CD8-positive, alpha-beta memory T cell (primary cell): ENCODE measurements at places on chromosomes 6 and 20. TPM values are rescaled to one million over a fixed set of nuclear protein-coding genes. Genes with fewer than 3 reads are reported as not detected.
A peak's percentile ranks its signal among the peaks of the same experiment; 100 is the strongest.

- H3K36me3 ChIP-seq = peaks cover 5% of the 10 kb centered on the region
- DNase-seq = no peak
- no peak overlapping the region for H3K4me3 ChIP-seq
- no peak overlapping the region for H3K27ac ChIP-seq
These were observed 27.9 kb downstream of the KAT14 start for GRCh38 chr20:18165553-18165952.

DNA sequence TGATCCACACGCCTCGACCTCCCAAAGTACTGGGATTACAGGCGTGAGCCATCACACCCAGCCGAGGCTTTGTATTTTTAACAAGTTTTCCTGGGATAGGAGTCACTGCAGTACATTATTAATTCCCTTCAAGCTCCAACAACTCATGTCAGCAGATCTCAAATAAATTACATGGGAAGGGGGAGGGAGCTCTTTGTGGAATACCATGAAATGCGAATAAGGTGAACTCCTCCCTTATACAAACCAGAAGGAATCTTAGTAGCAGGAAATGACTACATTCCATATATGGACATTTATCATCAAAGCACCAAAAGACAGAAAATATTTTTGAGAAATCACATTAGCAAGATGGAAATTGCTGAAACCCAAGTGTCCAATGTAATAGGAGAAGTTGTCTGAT, 2.9 kb downstream of the GSS start:
- H3K27me3 ChIP-seq = no peaks in the 10 kb centered on the region
- H3K4me1 ChIP-seq = peaks cover 13% of the 10 kb centered on the region
- H3K4me3 ChIP-seq = no peak overlapping the region
- DNase-seq = no peak
- no peaks in the 10 kb centered on the region for H3K36me3 ChIP-seq

- no peak for DNase-seq
- peaks cover 15% of the 10 kb centered on the region for H3K36me3 ChIP-seq
- no peak overlapping the region for H3K4me3 ChIP-seq
These were observed 38.5 kb downstream of the ARFGEF2 start for GRCh38 chr20:48959899-48960550.

- no peak overlapping the region for H3K27ac ChIP-seq
- H3K4me1 ChIP-seq = peaks cover 28% of the 10 kb centered on the region
- H3K36me3 ChIP-seq = peaks cover 73% of the 10 kb centered on the region
- H3K4me3 ChIP-seq = no peak overlapping the region
- DNase-seq = no peak
These were observed 26.8 kb upstream of the TCFL5 start for GRCh38 chr20:62888406-62888805.

- H3K27me3 ChIP-seq = no peaks in the 10 kb centered on the region
- DNase-seq = no peak
- H3K27ac ChIP-seq = no peak overlapping the region
- H3K36me3 ChIP-seq = no peaks in the 10 kb centered on the region
- H3K4me3 ChIP-seq = no peak overlapping the region
- no peaks in the 10 kb centered on the region for H3K4me1 ChIP-seq
These were observed 14.7 kb upstream of the RCAN2 start for GRCh38 chr6:46505693-46506512.

GRCh38 chr6:136429264-136430065, 120.8 kb downstream of the MAP7 start:
- no peak overlapping the region for H3K4me3 ChIP-seq
- H3K27ac ChIP-seq = no peak overlapping the region
- no peaks in the 10 kb centered on the region for H3K4me1 ChIP-seq
- no peaks in the 10 kb centered on the region for H3K27me3 ChIP-seq
- DNase-seq = no peak

GRCh38 chr6:64256483-64256882, 620.9 kb downstream of the PHF3 start:
- no peak for DNase-seq
- no peaks in the 10 kb centered on the region for H3K4me1 ChIP-seq
- H3K36me3 ChIP-seq = no peaks in the 10 kb centered on the region
- no peaks in the 10 kb centered on the region for H3K27me3 ChIP-seq
- H3K4me3 ChIP-seq = no peak overlapping the region
- no peak overlapping the region for H3K27ac ChIP-seq

- no peak overlapping the region for H3K4me3 ChIP-seq
- no peaks in the 10 kb centered on the region for H3K36me3 ChIP-seq
- H3K4me1 ChIP-seq = peaks cover 6% of the 10 kb centered on the region
- H3K27ac ChIP-seq = no peak overlapping the region
These were observed 145.5 kb upstream of the ARG1 start for GRCh38 chr6:131427434-131428058.

- H3K36me3 ChIP-seq = no peaks in the 10 kb centered on the region
- no peaks in the 10 kb centered on the region for H3K27me3 ChIP-seq
- H3K27ac ChIP-seq = peak overlapping the region; percentile 74
These were observed 412 bp downstream of the TRIB3 start for GRCh38 chr20:380763-381580.

DNA sequence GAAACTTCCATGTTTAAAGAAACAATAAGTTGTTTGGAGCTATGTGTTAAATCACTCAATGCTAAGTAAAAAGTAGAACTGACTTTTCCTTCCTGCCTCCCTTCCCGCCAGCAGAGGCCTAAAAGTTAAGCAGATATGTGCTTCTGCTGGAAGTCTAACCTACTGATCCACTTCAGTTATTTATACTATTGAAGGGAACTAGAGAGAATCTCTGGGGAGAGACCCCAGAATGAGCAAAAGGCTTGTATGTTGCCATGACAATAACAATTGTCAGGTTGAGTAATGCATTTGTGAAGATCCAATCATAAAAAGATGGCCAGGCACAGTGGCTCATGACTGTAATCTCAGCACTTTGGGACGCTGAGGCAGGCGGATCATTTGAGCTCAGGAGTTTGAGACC, 24.7 kb downstream of the MGME1 start:
- no peaks in the 10 kb centered on the region for H3K27me3 ChIP-seq
- H3K36me3 ChIP-seq = no peaks in the 10 kb centered on the region
- no peak overlapping the region for H3K27ac ChIP-seq
- H3K4me3 ChIP-seq = no peak overlapping the region

GRCh38 chr20:9066191-9066590, 2.7 kb upstream of the PLCB4 start:
- H3K4me1 ChIP-seq = no peaks in the 10 kb centered on the region
- H3K4me3 ChIP-seq = no peak overlapping the region
- no peaks in the 10 kb centered on the region for H3K27me3 ChIP-seq

DNA sequence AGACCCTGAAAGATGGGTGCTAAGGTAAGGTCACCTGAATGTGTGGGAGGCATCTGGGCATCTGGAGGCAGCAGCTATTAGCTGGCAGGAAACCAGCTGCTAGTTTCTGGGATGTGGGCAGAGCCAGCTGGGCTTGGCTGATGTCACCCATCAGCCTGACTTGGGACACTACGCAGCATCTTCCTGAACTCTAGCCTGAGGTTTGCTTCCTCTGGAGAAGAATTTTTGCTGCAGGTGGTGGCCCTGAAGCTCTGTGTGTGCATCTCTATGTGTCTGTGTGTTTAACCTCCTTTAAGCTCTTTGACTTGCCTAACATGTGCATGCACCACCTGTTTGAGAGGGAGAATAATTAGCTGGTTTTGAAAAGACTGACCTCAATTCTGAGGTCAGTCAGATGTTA, 465.1 kb upstream of the CHD6 start:
- H3K4me1 ChIP-seq = no peaks in the 10 kb centered on the region
- no peak overlapping the region for H3K27ac ChIP-seq
- H3K4me3 ChIP-seq = no peak overlapping the region
- no peaks in the 10 kb centered on the region for H3K27me3 ChIP-seq
- no peak for DNase-seq

- DNase-seq = no peak
- H3K4me3 ChIP-seq = no peak overlapping the region
- H3K27ac ChIP-seq = no peak overlapping the region
- H3K27me3 ChIP-seq = no peaks in the 10 kb centered on the region
These were observed 633.5 kb downstream of the RFPL4B start for GRCh38 chr6:112980676-112981075.

- DNase-seq = no peak
- no peaks in the 10 kb centered on the region for H3K4me1 ChIP-seq
- H3K27me3 ChIP-seq = no peaks in the 10 kb centered on the region
- H3K27ac ChIP-seq = no peak overlapping the region
- no peaks in the 10 kb centered on the region for H3K36me3 ChIP-seq
- no peak overlapping the region for H3K4me3 ChIP-seq
These were observed 122.0 kb downstream of the CDH4 start for GRCh38 chr20:61373956-61374545.

DNA sequence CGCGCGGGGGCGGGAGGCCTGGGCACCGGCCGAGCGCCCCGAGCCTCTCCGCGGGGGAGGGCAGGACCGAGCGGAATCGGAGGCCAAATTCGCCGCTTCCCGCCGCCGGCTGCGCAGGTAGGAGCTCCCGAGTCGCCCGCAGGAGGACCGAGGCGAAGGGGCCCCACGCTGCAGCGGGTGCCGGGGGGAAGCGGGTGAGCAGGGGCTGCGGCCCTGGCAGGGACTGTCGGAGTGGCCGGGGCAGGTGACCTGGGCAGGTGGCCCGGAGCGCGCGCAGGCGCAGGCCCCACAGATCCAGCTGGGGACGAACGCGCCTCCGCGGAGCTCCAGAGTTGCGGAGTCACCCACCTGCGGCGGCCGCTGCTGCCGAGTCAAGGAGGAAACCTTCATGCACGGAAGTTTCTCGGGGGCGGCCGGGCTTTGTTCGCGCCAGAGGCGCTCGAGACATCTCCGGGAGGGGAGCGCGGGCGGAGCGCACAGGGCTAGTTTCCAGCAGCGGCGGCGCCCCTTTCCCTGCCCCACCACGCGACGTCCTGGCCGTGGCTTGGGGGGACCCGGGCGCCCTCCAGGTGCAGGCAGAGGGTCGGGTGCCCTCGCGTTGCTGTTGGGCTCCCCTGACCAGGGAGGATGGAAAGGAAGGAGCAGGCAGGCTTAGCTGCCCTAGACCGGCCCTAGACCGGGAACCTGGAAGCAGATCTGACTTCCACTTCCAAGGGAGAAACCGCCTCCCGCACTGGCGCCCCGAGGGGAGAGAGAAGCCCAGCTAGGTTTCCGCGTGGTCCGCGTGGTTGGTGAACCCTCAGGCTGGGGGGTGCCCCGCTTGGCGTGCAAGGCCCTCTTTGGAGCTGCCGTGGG, 590 bp downstream of the SLCO4A1 start:
- H3K36me3 ChIP-seq = no peaks in the 10 kb centered on the region
- peak overlapping the region; percentile 39 for H3K4me3 ChIP-seq
- peaks cover 17% of the 10 kb centered on the region for H3K4me1 ChIP-seq

- peaks cover 10% of the 10 kb centered on the region for H3K36me3 ChIP-seq
- no peaks in the 10 kb centered on the region for H3K27me3 ChIP-seq
- no peak overlapping the region for H3K4me3 ChIP-seq
These were observed 1.9 kb upstream of the ZBTB9 start for GRCh38 chr6:33452496-33452895.

DNA sequence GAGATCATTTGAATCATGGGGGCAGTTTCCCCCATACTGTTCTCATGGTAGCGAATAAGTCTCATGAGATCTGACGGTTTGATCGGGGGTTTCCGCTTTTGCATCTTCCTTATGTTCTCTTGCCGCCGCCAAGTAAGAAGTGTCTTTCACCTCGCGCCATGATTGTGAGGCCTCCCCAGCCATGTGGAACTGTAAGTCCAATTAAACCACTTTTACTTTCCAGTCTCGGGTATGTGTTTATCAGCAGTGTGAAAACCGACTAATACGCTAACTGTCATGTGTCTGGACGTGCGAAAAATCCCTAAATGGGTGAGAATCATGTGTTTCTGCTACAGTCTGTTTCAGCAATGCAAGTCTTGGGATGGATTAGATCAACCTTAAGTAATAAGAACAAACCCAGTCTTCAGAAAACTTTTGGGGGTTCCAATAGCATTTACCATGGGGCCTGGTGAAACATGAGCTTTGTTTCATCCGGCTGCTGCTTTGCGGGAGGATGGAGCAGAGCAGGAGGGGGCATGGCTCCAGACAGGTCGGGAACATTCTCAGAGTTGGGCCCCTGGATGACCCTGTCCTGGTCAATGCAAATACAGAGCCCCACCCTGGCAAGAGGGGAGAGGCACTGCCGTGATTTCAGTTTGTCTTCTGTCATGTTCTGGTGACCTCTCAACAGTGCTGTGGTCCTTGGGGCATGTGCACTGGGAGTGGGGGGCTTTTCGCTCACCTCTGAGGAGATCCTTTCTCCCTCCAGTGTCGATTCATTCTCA, 41.5 kb downstream of the CTCFL start:
- DNase-seq = no peak
- H3K27me3 ChIP-seq = no peaks in the 10 kb centered on the region
- no peaks in the 10 kb centered on the region for H3K36me3 ChIP-seq
- H3K27ac ChIP-seq = no peak overlapping the region
- no peak overlapping the region for H3K4me3 ChIP-seq

- H3K4me3 ChIP-seq = no peak overlapping the region
- H3K36me3 ChIP-seq = peaks cover 9% of the 10 kb centered on the region
- H3K27ac ChIP-seq = peak overlapping the region; percentile 70
- DNase-seq = no peak
- peaks cover 26% of the 10 kb centered on the region for H3K4me1 ChIP-seq
These were observed 109.9 kb downstream of the NOL4L start for GRCh38 chr20:32474967-32475811.

- H3K4me3 ChIP-seq = no peak overlapping the region
- no peaks in the 10 kb centered on the region for H3K4me1 ChIP-seq
- no peak for DNase-seq
These were observed 190.8 kb upstream of the LAMP5 start for GRCh38 chr20:9323622-9324021.

DNA sequence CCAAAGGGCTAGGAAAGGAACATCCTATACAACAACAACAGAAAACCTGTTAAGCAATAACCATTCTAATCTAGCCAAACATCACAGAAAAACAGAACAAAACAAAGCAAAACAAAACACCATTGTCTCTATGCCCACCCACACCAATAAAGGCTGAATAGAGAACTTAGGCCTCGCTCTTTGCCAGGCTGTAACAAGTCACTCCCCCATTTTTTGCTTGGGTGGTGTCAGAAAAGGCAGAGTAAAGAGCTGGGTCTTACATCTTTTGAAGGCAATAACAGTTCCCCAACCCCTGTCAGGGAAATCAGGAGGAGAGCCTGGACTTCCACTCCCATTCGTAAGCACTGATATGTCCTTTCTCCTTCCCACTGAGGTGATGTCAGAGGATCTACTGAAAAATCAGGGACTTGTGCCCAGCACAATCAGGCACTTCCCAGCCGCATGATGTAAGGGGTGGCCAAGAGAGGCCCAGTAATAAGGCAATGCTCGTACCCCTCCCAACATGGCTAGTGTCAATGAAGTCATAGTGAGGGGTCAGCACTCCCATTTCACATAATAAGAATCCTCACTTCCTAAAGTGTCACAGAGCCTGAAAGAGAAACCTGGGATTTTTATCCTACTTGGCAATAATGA, 31.0 kb downstream of the THEMIS start:
- no peak overlapping the region for H3K4me3 ChIP-seq
- H3K4me1 ChIP-seq = peaks cover 53% of the 10 kb centered on the region
- H3K27me3 ChIP-seq = no peaks in the 10 kb centered on the region
- no peaks in the 10 kb centered on the region for H3K36me3 ChIP-seq
- no peak overlapping the region for H3K27ac ChIP-seq
- no peak for DNase-seq

The DPPA5 gene
- not detected for polyA plus RNA-seq

The HAO1 gene
- not detected for polyA plus RNA-seq

The ZFP57 gene
- 2.2 TPM for polyA plus RNA-seq

The CCDC170 gene
- not detected for polyA plus RNA-seq

The TFAP2D gene
- 0.16 TPM for polyA plus RNA-seq

The ULBP2 gene
- polyA plus RNA-seq = 0.68 TPM
